ENCODE measurements at places on chromosomes 5 and 9.

- no peak for DNase-seq
Observed at GRCh38 chr5:175363300-175363699, 80.7 kb downstream of the DRD1 start.

- DNase-seq = no peak
Observed at GRCh38 chr9:96436063-96436455, 13.9 kb upstream of the HABP4 start.

DNA sequence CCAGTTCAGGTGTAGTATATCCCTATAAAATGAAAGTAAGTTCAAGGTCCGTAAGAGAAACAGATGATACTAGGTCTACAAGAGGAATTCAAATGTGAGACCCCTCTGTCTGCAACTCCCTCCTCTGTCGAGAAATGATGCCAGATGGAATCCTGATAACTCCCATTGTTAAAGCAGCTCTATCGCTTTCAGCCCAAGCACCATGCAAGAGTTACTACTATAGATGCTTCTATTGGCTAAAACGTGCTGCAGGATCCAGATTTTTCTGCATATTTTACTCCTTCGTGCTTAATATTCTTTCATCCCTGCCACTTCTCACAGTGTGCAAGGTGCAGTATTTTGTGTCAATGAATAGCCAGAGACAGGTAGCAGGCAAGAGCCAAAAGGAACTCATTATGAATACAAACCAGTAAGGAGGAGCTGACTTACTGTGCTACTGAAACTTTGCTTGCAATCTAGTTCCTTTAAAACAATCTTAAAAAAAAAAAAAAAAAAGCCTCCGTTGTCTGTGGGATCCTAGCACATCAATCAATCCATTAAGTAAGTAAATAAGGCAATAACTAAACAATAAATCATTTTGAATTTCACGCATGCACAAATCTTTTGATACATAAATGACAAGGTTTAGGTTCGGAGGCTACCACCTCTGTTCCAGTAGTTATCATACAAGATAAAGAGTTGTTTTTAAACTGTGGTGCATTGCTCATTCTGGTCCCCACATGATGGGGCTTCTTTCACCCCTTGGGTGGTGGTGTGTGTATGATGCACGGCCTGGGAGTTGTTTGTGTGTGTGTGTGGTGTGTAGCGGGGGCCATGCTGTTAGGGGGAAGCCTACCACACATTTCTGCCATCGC is 151.1 kb upstream of the MPDZ start:
- DNase-seq = no peak

DNA sequence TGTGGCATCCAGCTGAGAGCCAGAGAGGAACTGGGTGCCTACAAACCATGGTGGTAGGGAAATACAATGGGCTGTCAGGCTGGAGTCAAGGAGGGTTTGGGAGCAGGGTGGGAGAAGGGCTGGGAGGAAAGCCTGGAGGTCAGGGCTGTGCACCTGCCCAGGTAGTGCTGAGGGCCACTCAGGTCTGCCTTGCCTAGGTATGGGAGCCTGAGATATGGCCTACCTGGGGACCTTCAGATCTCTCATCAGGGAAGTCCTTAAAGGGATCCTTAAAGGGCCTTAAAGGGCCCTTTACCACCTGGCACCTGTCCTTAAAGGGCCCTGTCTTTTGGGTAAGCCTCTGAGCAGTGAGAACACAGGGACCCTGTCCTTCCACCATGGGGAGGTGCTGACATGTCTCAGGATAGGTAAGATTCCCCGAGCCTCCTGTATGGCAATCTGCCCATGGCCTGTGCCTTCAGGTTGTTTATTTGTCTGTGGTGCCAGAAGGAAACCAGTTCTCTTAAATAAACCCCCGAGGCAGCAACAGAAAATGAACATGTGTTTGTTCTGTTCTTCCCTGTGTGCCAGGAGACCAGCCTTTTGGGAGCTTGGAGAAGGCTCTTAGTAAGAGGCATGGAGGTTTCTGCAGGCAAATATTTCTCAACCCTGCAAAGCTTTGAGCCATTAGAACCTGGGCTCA is 23.3 kb downstream of the SLC25A48 start:
- DNase-seq = no peak

GRCh38 chr9:117278020-117278419 is 136.8 kb downstream of the ASTN2 start:
- no peak for DNase-seq

GRCh38 chr5:128673000-128673399 is 135.0 kb upstream of the FBN2 start:
- DNase-seq = no peak

- DNase-seq = no peak
Observed at GRCh38 chr5:31280210-31280609, 86.7 kb downstream of the CDH6 start.

DNA sequence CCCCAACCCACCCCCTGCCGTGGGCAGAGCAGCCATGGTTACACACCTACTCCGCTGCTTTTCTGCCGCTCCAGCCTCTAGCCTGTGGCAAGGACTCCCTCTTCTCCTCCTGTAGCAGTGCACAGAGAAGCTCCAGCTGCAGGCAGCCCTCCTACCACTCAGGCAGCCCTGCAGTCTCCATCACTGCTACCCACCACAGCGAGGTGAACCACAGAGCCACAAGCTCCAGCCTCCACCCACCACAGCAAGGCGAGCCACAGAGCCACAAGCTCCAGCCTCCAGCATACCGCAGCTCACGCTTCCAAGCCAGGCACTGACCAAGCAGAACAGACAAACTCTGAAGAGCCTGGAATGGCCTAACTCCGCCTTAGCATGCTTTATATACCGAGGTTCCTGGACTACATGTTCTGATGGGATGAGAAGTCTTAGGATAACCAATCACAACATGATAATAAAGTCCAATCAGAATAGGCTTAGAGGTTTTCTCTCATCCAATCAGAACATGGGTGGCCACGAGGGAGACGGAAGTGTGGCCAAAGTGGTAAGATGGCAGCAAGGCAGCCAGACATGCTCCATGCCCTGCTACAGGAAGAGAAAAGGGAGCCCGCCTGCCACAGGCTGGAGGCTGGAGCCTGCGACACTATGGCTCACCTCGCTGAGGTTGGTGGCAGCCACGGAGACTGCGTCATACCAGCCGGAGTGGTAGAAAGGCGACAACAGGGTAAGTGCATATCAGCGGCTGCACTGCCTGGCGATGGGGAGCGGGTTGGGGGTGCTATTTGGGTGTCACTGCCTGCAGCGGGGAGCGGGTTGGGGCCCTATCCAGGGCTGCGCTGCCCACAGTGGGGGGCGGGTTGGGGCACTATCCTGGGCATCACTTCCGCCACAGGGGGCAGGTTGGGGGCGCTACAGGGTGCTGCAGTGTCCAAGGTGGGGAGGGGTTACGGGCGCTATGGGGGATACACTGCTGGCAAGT is 75.8 kb upstream of the PCAT7 start:
- no peak for DNase-seq

DNA sequence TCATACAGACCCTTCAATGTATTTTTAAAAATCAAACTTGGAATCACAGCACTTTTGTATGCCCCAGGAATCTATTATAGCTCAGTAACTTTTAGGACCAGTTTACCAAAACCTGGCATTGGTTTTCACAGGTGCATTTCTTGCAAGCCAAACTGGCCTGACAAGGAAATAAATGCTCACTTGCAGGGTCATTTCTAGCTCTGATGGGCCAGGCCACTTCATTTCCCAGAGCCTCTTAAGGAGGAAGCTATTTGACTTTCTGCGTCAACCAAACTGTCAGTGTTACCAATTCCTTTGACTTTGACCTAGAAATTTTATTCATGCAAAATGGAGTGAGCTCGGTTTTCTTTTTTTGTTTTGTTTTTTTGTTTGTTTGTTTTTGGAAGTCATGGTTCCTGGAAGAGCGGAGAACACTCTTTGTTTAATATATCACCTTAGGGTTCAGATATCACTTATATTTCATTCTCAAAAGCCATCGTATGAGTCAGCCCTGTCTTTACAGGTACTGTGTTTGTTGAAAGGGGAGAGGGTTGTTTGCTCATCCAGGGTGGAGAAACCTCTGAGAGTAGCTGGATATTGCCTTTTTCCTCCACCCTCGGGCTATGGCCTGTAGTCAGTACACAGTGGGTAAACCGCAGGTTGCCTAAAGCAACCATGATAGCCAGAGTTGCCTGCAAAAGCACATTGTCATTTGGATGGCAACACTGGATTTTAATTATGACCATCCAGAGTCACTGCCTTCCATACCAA is 58.9 kb downstream of the GNA14 start:
- DNase-seq = no peak

DNA sequence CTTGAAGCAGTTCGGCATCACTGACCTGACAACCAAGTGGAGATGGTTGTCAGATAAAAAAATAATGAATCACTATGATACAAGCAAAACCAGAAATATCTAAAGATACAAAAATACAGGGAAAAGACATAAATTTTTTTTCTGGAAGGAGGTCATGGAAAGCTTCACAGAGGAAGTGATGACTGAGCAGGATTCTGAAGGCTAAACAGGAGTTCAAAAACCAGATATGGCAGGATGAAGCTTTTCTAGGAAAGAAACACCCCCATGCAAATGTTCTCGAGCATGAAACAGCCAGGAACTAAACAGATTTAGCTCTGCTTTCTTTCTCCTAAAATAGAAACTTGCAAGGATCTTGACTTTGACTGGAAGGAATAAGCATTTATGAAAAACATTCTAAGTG is 60.7 kb upstream of the IFNE start:
- no peak for DNase-seq

- no peak for DNase-seq
Observed at GRCh38 chr9:89390578-89391116, 72.3 kb downstream of the SECISBP2 start.

DNA sequence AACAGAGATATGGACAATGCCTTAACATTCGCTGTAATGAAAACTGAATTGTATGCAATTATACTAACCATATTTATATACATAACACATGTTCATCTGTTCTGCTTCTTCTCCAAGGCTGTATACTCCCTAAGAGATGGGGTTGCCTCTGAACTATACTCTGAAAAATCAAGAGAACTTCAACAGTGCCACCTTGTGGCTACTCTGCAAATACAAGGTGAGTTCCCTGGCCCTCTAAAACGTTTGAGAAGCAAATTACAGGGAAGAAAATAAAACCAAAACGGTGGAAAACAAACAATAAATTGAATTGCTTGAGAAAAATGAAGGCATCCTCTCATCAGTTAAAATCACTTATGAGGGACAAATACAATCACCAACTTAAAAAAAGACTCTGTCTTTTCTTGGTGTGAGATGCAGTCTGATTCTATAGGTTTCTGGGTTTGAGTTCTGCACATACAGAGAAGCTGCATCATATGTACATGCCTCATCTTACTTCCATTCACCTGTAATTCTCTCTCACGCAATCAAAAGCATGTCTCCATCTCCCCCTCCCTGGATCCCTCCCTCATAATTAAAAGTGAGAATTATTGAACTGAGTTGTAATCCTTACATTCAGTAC is 98.6 kb downstream of the FBXW11 start:
- DNase-seq = peak; percentile 13

- no peak for DNase-seq
Observed at GRCh38 chr5:135543001-135543484, 7.3 kb upstream of the NEUROG1 start.

DNA sequence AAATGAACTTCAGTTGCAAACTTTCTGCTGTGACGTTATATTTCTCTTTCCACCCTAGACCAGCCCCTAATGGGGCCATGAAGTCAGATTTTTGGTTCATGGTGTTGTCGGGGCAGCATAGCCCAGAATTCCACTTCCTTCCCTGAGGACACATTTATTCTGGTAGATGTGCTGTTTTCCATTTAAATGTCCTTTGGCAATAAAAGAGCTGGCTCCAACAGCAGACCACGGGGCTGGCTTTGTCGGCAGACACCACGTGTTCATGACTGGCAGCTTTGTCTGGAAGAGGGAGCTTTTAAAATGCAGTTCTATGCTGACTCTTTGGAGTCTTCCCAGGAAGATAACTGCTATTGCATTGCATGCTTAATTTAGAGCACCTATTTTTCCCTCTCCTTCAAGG is 17.6 kb upstream of the LCP2 start:
- no peak for DNase-seq

DNA sequence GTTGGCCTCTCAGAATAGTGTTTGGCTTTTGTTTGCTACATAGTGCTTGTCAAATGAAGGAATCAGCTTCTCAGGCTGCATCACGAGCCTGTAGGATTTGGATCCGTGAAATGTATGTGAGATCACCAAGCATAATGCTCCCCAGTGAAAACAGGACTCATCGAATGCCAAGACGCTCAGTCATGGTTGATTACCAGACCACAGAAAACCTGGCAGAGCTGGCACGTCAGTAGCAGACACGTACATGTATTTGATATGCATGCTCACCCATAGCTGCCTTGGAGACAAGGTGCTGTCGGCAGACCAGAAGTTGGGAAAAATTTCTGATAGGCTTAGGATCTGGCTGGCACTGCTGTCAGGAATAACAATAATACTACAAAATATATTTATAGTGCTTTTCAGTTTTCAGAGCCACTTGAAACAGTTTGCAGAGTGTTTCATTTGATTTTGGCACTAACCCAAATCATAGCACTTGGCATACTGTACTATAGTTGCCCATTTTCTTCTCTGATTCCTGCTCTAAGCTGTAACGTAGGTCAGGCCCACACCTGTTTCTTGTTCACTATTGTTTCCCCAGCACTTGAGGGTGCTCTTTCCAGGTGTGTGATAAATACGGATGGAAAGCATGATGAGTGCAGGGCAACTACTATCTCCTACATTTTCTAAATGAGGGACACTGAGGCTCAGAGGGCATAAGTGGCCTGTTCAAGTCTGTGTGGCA is 226.1 kb downstream of the NR3C1 start:
- no peak for DNase-seq

- no peak for DNase-seq
Observed at GRCh38 chr5:111626473-111627148, 114.3 kb upstream of the STARD4 start.

DNA sequence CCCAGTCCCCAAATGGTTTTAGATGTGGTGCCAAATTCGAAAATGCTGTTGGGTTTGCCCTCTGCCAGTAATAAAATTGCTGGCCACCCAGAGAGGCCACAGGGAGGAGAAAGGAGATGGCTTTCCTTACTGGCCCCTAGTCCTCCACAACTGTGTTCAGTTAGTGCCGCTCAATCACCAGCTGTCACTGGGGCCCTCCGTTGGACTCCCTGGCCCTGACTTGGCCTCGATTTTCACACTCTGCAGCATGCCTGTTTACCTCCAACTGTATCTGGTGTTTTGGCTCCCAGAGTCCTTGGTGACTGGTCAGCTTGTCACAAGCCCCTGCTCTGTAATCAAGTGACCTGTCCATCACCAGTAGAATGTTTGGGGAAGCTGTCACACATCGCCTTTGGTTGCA is 97.8 kb downstream of the PAPPA start:
- DNase-seq = no peak

- no peak for DNase-seq
Observed at GRCh38 chr9:135957431-135957830, 3.7 kb downstream of the UBAC1 start.
